Stimulated activated CD4-positive, alpha-beta T cell treated with anti-CD3 and anti-CD28 coated beads, Interleukin-12 subunit alpha, Interleukin-12 subunit beta, amount 100 ng/mL, for 24 hours (primary cell): ENCODE measurements at places on chromosomes 12 and 14.

GRCh38 chr12:113095405-113095804, 38.9 kb downstream of the DTX1 start:
- no peak for DNase-seq

- no peak for DNase-seq
These were observed 311.5 kb downstream of the NOVA1 start for GRCh38 chr14:26286081-26286912.

DNA sequence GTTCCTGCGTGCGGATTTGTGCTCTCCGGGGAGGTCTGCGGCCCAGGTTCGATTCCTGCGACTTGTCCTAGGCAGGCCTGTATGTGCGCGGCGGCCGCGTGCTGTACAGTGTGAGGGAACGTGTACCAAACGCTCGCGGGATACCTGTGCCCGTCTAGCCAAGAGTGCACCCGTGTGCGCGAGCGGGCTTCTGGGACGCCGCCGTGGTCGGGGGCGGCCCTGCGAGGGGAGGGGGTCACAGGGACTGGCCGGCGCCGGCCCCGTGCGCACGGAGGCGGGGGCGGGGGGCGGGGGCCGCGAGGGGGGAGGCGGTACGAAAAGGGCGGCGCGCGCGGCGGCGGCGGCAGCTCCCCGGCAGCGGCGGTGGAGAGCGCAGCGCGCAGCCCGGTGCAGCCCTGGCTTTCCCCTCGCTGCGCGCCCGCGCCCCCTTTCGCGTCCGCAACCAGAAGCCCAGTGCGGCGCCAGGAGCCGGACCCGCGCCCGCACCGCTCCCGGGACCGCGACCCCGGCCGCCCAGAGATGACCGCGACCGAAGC, at the start of gene DLK1:
Gene DLK1, plus strand, starts transcription at position 343 of the 536 bp plus-strand sequence. Its CDS starts 177 bp downstream, at position 520.
- DNase-seq: no peak

GRCh38 chr12:45050751-45051571, at the start of gene DBX2:
Gene DBX2, minus strand, starts transcription at chr12:45051099. Its CDS starts 172 bp downstream, at chr12:45050927.
- no peak for DNase-seq

DNA sequence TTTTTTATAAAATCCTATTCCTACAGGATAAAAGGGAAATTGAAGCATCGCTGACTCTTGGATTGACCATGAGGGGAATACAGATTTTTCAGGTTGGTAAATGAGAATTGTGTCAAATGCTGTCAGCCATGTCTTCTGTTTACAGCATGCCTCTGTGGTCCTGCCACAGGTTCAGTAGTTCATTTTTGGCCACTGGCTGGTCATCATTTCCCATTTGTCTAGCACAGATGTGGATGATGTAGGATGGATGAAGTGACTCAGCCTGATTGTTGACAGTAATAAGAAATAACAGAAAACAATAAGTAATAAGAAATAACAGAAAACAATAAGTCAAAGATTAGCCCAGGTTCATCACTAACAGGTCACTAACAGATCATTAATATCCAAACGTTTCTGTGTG, 59.8 kb downstream of the FRMD6 start:
- DNase-seq: no peak

GRCh38 chr12:132158677-132159554, 14.7 kb downstream of the NOC4L start:
- DNase-seq: no peak

DNA sequence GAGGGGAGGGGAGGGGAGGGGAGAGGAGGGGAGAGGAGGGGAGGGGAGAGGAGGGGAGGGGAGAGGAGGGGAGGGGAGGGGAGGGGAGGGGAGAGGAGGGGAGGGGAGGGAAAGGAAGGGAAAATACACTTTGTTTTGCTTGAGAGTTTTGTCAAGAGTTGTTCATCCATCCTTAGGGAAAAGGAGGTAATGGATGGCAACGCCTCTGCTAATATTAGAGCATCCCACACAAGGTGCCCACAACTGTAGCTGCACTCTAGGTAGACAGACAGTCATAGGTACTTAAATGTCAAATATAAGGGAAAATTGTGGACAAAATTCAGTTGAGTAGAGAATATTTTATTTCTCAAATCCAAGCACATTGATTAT, 2.5 kb upstream of the SSH1 start:
- DNase-seq: no peak

DNA sequence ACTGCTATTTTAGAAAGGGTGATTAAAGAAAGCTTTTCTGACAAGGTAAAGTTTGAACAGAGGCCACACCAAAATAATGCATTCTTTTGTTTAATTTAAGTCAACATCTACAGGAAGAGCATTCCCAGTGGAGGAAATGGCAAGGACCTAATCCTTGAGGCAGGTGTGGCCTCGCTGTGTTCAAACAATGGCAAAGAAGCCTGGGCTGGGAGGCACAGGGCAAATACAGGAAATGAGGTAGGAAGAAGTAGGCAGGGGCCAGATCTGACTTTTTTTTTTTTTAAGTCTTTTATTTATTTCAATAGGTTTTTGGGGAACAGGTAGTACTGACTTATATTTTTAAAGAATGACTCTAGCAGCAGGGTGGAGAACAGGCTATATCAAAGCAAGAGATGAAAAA, 53.5 kb downstream of the ARMH4 start:
- no peak for DNase-seq

DNA sequence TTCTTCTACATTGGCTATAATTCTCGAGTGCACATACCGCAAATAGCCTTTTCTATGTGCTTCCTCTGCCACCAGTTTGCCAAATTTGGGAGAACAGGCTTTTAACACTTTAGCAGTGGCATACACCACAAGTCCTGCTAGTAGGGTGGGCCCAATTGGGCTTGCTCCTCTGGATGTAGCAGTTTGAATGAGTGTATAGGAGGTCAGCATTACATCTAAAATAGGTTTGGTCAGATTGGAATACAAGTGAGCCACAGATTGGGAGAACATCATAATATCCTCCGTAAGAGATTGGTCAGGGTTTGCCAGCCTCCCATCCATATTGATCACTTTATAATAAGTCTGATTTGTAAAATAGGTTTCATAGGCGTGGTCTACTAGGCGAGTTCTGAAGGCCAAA, 902 bp downstream of the ABCD2 start:
- DNase-seq: no peak

DNA sequence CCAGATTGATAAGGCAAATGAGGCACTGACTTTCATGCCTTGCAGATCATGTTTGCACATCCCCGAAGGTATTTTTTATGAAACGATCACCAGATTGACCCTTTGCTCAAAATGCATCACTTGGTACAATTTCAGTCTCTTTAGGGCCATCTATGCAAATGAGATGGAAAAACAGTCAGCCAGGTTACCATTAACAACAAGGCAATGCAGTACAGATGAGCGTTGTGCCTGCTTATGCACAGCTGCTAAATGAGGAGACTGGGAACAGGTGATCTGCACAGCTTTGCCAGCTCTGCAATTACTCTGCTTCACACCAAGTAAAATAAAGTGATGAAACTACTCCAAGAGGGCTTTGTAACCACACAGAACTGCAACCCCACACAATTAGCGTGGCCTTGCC, 26.1 kb upstream of the PLEKHG7 start:
- DNase-seq: no peak

GRCh38 chr12:43861840-43862150, 25.9 kb downstream of the TMEM117 start:
- no peak for DNase-seq

GRCh38 chr12:120698665-120699064, 11.6 kb upstream of the UNC119B start:
- DNase-seq: no peak

DNA sequence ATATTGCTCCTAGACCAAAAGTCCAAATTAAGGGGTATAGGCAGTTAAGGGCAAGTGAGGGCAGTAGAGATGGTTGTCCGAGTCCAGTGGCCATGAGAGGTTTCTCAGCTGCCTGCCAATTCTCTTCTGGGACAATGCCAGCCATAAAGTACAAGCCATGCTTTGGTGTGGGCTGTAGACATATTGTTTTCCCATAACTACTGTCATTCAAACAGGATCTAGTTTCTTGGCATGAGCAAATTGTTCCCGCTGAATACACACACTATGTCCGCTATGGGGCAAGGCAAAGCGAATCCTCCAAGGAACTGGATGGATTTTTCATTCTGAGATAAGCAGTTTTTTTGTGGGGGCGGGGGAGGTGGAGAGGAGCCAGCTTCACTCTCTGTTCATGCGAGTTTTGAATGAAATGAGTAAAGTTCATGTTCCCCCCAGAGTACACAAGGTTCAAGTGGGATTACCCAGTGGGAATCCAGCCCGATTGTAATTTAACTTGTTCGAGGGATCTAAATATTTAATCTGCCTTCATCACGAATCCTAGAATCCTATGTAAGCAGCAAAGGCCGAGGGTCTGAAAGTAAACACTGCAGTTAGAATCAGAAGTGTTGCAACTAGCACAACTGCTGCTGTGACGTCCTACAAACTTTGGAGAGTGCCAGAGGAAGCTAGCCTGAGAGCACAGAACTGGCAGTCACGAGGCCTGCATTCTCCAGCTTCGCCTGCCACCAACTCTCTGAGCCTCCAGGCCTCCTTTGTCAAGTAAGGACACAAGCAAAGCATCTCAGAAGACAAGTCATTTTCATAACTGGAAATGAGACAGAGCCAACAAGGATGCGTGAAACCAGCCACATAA, 137.0 kb downstream of the CRADD start:
- no peak for DNase-seq

GRCh38 chr12:49696723-49697122, 10.5 kb downstream of the FMNL3 start:
- DNase-seq: no peak
